Vagina (tissue), 2 donors: ENCODE measurements at places on chromosomes 12 and 14.

DNA sequence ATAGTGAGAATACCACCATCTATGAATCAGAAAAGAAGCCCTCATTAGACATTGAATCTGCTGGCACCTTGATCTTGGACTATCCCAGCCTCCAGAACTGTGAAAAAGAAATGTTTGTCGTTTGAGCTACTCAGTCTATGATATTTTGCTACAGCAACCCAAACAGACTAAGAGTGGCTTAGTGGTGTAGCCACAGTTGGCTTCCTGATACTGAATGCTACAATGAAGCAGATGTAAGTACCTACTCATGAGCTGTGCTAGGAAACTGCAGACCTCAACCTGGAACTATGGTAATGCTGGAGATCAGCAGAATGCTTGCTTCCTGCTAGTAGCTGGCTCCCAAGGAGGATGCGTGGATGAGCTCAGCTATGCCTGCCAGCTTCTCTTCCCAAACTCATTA is 268.6 kb upstream of the CRY1 start:
- DNase-seq = no peak

DNA sequence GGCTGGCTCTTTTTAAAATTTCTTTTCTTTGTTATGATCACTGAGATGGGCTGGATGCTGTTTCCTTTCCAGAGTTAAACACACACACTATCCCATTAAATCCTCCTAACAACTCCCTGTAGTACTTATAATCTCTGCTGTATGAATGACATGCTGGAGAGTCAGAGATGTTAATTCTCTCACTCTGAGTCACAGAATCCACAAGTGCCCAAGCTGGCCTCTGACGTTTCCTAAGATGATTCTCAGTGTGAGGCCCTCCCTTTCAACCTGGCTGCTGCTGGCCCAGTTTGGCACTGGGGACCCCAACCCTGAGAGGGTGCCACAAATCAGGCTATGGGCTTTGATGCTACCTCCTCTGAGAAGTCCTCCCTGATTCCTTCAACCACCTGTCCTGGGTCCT is 5.4 kb downstream of the NOS1 start:
- no peak for DNase-seq

DNA sequence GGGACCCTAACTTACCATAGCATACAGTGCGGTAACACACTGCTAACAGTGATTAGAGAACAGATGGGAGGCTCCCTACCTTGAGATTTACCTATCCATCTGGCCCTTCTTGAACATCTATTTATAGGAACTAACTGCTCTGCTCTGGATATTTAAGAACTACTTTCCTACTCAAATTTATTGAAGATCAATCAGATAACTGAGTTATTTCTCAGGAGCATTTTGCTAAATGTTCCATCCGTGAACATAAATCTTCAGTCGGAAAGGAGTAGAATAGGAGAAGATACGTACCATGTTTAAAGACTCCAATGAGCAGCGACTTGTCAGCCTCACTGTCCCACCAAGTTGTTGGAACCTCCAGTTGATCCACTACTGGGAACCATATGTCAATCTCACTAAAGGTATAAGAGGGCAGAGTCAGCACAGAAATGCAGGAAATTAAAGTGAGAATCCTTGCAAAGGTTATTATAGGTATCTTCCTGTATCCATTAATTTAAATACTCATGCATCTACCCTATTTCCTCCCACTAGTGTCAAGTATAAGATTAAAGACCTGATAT is 15.6 kb upstream of the SUPT16H start:
- DNase-seq = no peak

GRCh38 chr14:58717211-58717610 is 79.4 kb downstream of the DACT1 start:
- DNase-seq = no peak

- no peak for DNase-seq
Measured at GRCh38 chr12:88398031-88398430, 182.2 kb downstream of the KITLG start.

DNA sequence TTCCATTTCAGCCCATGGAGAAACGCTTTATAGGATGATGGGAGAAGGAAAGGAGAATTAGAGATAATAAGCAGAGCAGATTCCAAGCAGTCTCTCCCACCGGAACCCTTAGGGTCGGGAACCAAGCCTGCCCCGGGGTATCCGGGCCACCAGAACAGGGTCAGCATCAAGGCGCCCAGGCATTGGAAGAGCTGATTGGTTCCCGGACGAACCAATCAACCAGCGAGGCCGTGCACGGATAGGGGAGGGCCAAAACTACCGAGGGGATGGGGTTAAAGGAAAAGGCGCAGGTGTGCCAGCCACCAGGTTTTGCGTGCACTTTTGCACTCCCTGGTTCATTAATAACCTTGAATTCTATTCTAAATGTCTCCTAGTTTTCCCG is 1.7 kb downstream of the PPM1H start:
- DNase-seq = no peak

DNA sequence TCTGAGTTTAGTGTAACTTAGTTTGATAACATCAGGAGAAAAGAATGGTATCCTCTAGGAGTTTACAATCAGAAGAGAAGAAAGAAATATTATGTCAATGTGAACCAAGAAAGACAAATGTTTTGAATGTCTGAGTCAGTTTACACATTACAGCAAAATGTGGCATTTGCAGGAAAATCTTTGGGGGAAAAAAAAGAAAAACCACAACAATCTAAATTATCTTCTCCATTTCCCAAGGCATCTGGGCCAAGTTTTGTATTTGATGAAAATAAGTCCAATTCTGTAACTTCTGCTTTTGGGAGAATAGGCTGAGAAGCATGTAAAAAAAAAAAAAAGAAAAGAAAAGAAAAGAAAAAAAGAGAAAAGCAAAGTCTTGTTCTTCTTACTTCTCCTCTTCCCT is 58.8 kb upstream of the FLRT2 start:
- no peak for DNase-seq

- DNase-seq = no peak
Measured at GRCh38 chr12:118033902-118034301, 17.4 kb downstream of the RFC5 start.

DNA sequence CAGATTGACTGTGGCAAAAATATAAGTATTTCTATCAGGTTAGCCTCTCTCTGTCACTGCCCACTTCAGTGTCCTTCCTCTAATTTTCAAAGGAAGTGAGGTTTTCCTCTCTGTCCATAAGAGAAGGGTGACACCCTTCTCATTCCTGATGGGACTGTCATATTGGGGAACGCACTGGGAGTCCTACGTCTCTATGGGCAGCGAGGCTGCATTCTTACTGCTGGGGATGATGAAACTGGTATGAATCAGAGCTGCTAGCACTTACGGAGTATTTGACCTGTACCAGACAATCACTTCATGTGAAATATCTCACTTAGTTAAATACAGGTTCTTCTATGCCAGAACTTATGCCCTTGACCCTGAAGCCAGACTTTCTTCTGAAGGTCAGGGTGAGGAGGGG is 436.3 kb downstream of the DPF3 start:
- no peak for DNase-seq

DNA sequence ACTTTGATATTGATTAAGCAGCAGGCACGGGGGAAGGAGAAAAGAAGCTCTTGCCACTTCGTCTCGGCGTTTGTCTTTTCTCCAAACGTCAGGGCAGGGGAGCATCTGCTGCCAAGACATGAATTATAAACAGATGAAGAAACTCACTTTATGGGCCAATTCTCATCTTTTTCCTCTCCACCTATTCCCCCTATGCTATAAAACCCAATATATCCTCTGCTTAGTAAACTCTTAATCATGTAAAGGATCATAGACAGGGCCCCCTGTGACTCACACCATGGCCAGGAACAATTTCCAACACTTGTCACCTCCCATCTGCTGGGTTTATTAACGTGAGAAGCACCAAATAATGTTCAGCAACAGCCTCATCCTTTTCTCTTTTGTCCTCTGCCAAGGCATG is 1092.1 kb upstream of the TMEM132C start:
- no peak for DNase-seq

DNA sequence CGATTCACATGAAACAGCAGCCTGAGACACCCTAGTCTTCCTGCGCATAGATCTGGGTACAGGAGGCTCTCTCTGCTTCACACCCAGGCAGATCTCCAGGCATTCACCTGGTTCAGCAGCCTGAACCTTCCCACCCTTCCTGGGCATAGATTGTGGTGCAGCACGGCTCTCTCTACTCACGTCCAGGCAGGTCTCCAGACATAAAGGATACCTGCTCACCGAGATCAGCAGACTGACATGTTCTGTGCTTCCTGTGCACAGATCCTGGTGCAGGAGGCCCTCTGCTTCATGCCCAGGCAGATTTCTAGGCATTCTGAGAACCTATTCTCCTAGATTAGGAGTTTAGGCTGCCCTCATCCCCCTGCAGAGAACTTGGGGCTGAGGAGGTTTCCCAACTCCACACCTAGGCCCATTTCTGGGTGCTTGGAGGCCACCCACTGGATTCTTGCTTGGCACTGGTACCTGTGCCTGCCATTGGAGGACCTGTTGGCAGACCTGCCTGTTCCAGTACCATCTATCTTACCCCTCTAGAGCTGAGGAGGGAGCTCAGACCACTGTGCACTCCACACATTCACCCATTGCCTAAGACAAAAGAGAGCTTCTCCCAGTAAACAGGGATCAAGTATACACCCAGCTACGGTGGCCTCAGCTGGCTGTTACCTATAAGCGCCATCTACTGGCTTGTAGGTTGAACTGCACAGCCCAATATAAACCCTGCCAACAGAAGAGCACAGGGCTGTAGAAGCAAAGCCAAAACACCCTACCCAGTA is 28.0 kb upstream of the GARIN6 start:
- no peak for DNase-seq

- no peak for DNase-seq
Measured at GRCh38 chr12:99861731-99862130, 123.0 kb downstream of the ANKS1B start.

- no peak for DNase-seq
Measured at GRCh38 chr14:73245480-73246325, 8.4 kb downstream of the PAPLN start.

DNA sequence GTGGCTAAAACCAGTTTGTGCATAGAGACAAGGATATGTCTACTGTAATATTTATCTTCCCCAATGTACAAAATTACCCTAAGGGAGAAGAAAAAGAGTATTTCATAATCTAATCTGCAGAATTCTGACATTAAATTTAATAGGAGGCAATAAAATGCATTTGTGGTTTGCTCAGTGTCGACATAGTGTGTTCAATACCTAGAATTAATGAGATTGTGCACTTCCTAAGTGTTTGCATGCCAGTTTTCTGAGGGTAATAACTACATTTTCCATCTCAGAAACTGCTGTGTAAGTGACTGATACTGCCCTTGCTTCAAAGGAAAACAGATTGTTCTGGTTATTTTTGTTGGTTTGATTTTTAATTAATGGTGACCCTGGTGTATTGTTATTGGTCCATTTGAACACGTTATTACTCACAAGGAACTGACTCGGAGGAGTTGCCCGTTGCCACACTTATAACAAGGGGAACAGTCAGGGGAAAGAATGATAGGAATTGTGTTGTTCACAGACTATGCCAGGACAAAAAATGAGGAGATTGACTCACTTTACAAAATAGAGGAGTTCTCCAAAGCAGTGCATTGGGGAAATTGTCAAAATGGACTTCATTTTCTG is 960.3 kb upstream of the TMEM132C start:
- no peak for DNase-seq

- DNase-seq = no peak
Measured at GRCh38 chr14:55180434-55180833, 11.0 kb downstream of the DLGAP5 start.

GRCh38 chr12:49098035-49098451 is 3.4 kb upstream of the DHH start:
- no peak for DNase-seq

DNA sequence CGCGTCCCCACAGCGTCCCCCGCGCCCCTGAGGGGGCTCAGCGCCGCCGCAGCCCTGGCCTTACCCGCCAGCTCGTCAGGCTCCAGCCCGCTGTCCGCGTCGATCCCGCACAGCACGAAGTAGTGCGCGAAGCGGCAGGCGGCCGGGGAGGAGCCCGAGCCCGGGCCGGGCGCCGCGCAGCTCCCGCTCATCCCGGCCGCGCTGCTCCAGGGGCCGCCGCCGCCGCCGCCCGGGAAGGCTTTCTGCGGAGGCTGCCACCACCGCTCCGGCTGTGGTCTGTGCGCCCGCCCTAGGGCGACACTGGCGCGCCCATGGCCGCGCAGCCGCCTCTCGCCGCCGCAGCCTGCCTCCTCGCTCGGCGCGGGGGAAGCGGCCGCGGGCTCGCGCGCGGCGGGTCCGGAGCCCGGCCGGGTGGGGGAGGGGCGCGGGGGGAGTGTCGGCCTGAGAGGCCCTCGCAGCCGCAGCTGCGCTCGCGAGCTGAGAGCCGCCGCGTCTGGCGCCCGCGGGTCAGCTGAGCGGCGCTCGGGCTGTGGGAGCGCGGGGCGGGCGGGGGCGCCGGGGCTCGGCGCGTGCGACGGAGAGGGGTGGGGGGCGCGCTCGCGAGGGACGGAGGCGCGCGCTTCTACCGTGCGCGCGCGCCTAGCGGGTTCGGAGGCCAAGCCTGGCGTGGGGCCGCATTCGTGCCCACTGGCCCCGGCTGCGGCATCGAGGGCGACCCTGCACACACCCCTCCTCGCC is at the start of gene DENND5B:
DENND5B (minus strand) TSS at position 495 of the 738 bp plus-strand sequence; CDS start at position 191, 304 bp downstream.
- DNase-seq = no peak

GRCh38 chr14:59200195-59200594 is 11.7 kb downstream of the DAAM1 start:
- DNase-seq = no peak

GRCh38 chr14:30115756-30116155 is 188.1 kb upstream of the PRKD1 start:
- no peak for DNase-seq

DNA sequence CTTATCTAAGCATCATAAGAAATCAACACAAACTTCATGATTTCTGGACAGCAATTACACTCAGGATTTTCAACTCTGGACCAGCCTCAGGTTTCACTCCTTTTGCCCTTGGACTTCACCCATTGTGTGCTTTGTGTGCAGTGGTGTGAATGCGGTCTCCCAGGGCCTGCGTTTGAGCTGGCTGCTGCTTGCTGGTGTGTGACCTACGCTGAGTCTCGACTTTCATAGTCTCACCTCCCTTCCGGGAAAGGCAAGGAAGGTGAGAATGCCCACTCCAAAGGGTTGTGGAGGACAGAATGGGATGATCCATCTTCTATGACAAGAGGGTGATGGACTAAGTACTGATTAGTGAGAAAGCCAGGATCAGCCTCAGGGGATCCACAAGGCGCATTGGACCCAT is 228.8 kb downstream of the C12orf75 start:
- no peak for DNase-seq

GRCh38 chr12:89684136-89684535 is 24.5 kb downstream of the ATP2B1 start:
- DNase-seq = no peak

DNA sequence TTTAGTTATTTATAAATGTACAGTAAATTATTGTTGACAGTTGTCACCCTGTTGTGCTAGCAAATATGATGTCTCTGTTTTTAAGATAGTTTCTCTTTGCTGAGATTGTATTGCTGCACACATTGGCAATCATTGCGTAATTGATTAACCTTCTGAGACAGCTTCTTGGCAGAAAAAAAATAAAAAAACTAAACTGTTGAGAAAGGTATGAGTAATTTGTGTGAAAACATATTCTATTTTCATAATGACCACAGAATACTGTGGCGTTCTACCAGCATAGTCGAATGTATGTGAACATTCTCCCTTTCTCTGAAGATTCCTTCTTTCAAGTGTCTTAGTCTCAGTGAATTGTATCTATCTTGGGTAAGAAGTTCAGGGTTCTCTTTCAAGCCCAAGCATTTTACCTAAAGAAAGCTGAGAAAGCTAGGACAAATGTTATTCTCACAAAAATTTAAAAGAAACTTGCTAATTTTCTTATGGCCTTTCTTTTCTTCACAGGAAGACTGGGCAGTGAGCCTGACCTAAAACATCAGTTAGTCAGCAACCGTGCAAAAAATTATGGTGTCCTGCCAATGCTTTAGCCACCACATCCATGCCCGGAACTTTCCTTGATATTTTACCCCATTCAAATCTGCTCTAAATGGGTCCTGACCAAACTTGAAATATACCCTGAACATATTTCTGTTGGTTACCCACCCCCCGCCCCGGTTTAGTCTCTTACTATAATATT is 69.0 kb upstream of the REP15 start:
- DNase-seq = no peak
